ENCODE measurements at places on chromosomes 7 and 10. TPM values are rescaled to one million over a fixed set of nuclear protein-coding genes. Genes with fewer than 3 reads are reported as not detected.

RBM20 gene
- total RNA-seq: 0.46 TPM

CTBP2 gene
- 35.5 TPM for total RNA-seq

TECTB gene
- total RNA-seq: not detected

DNA sequence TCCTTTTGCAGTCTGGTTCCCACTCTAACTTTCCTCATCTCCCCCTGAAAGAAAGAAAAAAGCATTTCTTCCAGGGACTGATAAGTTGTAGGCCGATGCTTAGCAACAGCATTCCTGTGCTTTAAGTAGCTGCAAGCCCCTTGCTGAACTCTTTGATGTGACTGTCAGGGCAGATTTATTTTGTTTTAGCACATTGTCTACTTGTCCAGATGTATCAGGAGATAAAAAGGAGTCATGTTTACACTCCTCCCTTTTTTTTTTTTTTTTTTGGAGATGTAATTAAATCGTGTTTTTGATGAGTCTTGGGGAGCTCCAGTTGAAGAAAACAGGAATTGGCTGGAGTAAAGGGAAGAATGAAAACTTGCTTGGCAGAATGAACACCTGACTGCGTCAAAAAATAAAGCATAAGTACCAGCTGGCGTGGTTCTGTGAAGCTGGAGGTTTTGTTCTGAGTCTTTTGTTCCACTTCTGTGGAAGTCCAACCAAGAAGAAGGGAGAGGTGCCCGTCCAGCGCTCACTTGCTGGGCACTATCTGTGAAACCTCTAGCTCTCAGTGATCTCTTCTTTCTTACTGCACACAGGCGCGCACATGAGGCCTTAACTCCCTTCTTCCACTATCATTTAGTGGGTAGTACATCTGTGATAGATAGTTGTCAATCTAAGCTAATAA lies 871.7 kb downstream of the LRMDA start:
- peak; percentile 46 for DNase-seq

DNA sequence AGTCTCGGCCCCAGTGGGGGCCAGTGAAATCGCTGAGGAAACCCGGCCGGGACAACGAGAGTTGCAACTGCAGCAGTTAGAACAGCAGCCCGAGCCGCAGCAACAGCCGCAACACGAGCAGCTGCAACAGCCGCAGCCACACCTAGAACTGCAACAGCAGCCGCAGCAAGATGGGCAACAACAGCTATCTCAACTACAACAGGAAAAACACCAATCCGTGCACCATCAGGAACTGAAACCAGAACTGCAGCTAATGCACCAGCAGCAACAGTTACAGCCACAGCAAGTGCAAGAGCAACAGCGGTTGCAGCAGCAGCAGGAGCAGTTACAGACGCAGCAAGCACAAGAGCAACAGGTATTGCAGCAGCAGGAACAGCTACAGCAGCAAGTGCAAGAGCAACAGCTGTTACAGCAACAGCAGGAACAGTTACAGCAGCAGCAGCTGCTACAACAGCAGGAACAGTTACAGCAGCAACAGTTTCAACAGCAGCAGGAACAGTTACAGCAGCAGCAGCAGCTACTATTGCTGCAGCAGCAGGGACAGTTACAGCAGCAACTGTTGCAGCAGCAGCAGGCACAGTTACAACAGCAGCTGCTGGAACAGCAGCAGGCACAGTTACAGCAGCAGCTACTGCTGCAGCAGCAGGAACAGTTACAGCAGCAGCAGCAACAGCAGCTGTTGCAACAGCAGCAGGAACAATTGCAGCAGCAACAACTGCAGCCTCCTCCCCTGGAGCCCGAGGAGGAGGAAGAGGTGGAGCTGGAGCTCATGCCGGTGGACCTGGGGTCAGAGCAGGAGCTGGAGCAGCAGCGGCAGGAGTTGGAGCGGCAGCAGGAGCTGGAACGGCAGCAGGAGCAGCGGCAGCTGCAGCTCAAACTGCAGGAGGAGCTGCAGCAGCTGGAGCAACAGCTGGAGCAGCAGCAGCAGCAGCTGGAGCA lies 6.1 kb downstream of the ZNF853 start:
- DNase-seq: no peak

DNA sequence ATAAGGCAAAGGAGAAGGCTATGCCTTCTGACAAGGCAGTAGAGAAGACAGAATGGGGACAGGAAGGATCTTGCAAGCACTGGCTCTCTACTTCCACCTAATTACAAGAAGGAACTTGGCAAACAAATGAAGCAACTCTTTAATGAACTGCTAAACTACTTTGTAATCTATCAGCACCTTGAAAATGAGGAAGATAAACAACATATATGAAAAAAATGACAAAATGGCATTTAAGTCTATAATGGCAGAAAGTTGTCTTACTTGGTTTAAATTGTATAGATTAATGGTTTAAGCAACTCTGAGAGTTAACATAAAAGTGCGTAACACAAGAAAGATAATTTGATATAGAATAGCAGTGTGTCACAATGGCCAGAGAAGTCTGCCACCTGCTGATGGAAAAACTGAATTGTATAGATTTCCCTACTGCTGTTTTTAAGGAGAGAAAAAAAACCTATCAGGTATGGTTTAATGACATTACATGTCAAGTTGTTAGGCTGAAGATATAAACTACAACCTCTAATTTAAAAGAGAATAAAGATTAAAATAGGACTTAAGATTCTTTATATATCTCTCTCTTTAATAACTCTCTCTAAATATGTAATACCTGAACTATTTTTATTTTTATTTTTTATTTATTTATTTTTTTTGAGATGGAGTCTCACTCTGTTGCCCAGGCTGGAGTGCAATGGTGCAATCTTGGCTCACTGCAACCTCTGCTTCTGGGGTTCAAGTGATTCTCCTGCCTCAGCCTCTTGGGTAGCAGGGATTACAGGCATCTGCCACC lies 11.8 kb downstream of the NT5C3A start:
- peak; percentile 55 for DNase-seq
